ENCODE measurements at places on chromosomes 2 and 18.

GRCh38 chr2:147330925-147331324 lies 513.9 kb upstream of the ACVR2A start:
- no peak for DNase-seq

GRCh38 chr18:25075331-25075730 lies 276.6 kb downstream of the ZNF521 start:
- DNase-seq: no peak

DNA sequence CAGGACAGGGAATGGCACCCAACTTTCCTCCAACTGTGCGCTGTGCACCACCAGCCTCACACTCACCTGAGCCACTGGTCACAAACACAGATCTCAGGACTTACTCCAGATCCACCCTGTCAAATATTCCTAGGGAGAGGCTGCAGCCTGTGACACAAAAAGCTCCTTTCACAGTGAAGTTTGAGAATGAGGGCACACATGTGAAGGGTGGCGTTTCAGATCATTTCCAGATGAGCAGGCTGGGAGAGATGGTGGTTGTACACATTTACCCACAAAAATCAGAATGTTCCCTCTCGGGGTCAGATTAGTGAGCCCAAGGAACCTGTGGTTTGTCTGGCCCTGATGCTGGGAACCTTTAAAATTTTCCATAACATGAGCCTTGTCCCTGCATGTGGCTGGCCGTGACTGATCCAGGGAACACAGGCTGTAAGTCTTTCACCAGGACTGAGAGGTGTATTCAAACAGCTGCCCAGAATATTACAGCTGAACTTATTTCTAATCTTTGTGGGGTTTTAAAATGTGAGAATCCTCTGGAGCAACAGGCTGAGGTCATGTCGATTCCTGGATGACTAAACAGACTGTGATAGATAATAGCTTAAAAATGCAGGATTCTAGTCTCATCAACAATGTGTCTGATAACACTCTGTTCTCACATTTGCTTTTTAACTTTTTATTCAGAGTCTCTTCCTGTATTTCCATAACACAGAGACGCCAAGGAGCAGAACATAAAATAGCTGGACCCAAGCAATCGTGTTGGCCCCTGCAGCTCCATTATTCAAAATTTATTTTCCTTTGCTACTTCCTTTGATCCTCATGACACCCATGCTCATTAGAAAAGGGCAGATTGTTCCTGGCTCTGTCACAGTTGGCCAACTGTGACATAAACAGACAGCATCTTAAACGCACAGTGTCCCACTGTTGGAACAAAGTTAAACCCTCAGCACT lies 35.5 kb downstream of the IL1R2 start:
- DNase-seq: no peak

GRCh38 chr2:201759567-201759966 lies 21.2 kb downstream of the ALS2 start:
- DNase-seq: no peak

- DNase-seq: no peak
Observed at GRCh38 chr2:147161746-147162145, 683.1 kb upstream of the ACVR2A start.

DNA sequence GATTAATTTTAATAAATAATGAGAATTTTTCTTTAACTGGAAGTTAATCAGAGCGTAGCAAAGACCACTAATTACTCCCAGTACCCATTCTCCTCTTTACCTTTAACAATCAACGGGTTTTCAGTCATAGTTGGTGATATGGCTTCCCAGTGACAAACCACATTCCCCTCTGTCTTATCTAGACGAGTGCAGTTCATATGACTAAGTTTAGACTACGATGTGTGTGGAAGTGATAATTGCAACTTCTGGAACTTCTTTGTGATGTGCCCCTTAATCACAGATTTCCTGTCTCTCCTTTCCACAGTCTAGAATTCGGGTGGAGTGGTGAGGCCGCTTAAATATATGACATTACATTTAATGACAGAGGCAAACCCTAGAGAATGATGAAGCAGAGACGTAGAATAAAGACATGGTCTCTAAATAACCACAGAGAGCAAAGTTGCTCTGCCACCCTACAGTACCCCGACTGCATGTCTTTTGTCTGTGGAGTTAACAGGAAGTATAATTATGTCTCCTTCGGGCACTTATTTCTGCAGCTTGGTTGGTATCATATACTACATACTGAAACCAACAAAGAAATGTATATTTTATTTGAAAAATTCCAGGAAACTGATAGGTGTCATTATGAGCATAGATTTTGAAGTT lies 693.3 kb upstream of the CDH7 start:
- DNase-seq: no peak

- peak; percentile 28 for DNase-seq
Observed at GRCh38 chr2:15158100-15158499, 403.0 kb downstream of the NBAS start.

- DNase-seq: no peak
Observed at GRCh38 chr2:143460382-143460781, 331.2 kb downstream of the ARHGAP15 start.

GRCh38 chr2:53744395-53745065 lies 23.1 kb upstream of the CHAC2 start:
- DNase-seq: no peak

GRCh38 chr2:71631411-71631931 lies 178.1 kb downstream of the DYSF start:
- DNase-seq: no peak

DNA sequence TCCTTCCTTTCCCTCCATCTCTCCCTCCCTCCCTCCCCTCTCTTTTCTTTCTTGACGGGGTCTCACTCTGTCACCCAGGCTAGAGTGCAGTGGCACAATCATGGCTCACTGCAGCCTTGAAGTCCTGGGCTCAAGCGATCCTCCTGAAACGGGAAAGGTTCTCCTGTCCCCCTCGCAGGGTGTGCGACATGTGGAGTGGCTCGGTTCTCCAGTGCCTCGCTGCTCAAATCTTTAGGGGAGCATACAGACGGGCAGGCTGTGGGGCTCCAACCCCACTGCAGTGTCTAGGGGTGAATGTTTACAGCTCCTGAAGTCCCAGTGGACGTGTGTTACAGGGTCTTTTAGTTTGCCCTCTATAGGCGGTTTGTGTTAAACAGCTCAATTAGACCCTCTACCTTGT lies 74.0 kb downstream of the MEX3C start:
- no peak for DNase-seq

DNA sequence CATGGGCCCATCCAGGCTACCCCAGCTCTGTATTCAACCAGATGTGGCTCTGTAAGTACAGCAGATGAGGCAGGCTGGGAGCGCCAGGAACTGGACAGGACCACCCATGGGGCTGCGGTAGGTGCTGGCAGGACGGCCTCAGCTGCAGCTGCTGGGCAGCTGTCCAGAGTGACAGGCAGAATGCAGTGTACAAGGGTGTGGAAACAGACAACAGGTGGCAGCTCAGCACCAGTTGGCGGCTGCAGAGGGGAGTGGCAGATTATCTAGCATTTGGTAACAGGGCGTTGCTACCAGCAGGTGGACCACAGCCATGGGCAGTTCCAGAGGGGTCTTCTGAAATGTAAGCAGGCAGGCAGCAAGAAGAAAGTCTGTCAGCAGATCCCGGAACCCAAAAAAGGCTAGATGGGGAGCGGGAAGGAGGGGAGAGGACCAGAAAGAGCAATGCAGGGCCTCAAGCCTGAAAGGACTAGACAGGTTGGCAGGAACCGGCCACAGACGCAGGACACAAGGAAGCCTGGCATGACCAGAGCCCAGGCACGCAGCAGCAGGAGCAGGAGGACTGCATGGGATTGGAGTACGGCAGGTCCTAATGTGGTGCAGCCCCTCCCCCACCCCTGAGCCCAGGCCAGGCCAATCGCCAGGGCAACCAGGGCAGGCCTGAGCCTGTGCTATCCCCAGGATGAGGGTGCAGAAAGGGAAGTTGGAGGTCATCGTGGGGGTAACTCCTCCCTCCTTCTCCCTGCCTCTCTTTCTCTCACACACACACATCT lies 24.7 kb downstream of the PKDCC start:
- no peak for DNase-seq

- no peak for DNase-seq
Observed at GRCh38 chr2:150008901-150009300, 421.3 kb upstream of the MMADHC start.

DNA sequence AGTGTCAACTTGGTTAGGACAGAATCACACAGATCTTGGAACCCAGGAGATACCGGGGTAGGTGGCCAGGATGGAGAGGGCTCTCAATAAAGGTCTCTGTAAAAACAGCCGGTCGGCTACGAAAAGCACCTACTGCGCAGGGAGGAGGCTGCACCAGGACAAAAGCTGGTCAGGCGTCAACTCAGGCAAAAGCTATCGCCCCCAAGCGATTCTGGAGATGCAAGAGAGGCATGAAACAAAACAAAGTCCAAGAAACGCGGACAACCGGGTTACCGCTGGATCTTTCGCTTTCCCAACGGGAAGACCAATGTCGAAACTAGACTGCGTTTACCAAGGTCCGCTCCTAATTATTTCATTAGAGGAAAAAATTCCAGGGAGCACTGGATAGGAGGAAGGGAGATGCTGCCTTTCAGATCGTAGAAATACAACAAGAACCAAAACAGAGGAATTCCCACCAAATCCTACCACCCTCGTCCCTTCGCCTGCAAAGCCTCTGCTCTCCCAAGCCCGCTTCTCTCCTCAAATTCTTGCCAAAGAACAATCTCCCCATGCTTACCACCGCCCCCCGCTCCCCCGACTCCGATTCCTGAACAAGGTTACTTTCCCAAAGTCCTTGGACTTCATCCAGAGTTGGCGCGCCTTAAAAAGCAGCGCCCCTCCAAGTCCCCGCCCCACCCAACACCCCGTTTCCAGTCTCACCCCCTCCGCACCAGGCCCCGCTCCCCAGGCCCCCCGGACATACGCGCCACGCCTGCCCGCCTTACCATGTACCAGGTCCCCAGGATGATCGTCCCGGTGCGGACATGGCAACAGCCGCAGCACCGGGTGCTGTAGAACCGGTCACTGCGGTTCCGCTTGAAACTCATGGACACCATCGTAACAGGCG lies 539 bp downstream of the LAPTM4A start:
- DNase-seq: no peak

DNA sequence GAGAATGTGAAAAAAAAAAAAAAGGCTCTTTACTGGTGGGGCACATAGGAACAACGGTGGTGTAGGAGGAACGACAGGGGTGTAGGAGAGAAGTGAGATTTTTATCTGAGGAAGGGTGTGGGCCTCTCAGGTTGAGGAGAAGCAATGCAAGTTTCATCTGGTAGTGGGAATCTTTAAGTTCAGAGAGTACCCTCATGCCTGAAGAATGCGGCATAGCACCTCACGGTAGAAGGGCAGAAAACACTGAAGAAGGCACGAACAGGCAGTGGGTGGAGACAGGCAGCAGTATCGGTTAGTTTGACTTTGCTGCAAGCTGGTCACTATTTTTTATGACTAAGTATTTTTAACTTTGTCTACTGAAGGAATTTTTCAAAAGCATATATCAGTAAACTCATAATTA lies 52.2 kb upstream of the TSPYL6 start:
- DNase-seq: no peak

DNA sequence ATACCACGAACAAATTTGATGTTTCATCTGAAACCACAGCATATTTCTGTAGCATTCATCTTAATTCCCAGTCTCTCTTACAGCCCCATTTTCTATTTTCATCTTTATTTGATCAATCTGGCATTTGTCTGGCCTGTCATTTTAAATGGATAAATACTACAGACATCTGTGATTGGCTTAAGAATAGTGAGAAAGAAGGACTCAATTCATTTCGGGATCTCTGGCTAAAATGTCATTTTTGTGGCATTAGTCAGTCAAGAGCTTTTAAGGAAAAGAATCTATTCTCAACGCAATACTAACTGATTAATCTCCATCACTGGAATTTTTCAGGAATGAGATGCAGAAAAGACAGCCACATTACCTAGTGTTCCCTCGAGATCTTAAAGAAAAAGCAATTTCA lies 585.9 kb downstream of the IRS1 start:
- DNase-seq: no peak

DNA sequence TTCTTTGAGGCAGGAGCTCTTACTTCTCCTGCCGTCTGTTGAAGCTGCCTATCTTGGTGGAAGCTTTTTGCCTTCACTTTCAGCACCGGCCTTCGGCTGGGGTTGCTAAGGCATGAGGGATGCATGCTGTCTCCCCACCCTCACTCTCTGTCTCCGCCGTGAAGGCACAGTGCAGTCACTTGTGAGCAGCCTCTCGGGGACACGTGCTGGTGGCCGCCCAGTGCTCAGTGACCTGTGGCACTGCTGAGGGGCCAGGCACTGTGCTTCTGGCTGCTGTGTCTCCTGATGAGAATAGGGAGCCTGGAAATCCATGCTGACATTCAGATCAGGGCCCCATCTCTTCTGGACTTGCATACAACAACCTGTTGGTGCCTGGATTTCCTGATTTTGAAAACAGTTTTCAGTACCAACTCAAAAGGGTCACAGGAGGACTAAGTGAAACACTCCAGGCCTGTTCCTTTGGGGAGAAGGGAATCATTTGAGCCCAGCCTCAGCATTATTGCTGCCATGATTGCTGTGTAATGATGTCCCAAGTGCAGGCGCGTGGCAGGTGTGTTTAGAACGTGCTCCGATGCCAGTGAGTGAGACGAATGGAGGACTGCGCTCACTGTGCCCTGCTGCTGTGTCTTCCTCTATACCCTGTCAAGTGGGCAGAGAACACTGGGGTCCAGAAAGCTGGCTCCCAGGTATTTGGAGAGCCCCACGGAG lies 218.1 kb downstream of the SEPTIN10 start:
- DNase-seq: no peak

- DNase-seq: peak; percentile 81
Observed at GRCh38 chr2:46306330-46306751, 9.1 kb downstream of the EPAS1 start.

- DNase-seq: no peak
Observed at GRCh38 chr2:25307949-25308557, 33.7 kb downstream of the DNMT3A start.

- DNase-seq: no peak
Observed at GRCh38 chr2:151097895-151098294, 163.8 kb downstream of the RBM43 start.

DNA sequence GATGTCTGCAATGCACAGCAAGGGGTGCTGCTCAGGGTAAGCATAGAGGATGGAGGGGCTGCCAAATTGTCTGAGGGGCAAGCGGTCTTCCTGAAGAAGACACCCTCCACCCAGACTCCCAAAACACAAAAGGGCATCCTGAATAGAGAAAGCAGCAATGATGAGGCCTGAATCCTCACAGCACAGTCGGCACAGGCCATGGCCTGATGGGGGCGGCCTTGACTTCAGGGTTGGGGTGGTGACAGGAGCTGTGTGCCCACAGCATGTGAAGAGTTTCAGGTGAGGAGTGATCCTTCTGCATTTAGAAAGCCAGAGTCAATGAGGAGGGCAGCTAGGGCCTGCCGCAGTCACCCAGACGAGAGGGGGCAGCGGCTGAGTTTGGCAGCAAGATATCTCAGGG lies 159.4 kb downstream of the GALNT14 start:
- no peak for DNase-seq

DNA sequence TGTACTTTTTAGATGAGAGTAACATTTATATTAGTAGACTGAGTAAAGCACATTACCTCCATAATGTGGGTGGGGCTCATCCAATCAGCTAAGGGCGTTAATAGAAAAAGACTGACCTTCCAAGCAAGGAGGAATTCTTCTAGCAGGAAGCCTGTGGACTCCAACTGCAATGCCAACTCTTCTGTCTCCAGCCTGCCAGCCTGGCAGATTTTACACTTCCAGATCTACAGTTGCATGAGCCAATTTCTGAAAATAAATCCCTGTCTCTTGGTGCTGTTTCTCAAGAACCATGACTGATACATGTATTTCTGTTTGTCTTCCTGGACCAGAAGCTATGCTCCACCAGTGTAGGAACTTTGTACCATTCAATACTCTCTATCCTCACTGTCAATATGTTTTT lies 69.0 kb upstream of the LMAN1 start:
- DNase-seq: no peak

Measured in NCI-H1417 treated with DMSO at 0.1 percent for 48 hours (cell line).